Effector CD8-positive, alpha-beta T cell (primary cell): ENCODE measurements at places on chromosomes 3 and 15.

GRCh38 chr3:184592371-184593219, 31.0 kb downstream of the EPHB3 start:
- DNase-seq, result no peak

DNA sequence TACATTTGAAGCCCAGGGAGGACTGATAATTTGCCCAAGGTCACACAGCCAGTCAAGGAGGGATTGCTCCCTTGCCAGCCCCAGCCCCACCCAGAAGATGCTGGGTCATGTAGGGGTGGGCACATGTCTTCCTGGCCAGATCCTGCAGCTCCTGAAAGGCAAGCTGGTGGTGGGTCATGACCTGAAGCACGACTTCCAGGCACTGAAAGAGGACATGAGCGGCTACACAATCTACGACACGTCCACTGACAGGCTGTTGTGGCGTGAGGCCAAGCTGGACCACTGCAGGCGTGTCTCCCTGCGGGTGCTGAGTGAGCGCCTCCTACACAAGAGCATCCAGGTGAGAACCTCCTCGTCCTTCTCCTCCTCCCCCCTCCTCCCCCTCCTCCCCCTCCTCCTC, 13.2 kb downstream of the ISG20 start:
- no peak for DNase-seq

DNA sequence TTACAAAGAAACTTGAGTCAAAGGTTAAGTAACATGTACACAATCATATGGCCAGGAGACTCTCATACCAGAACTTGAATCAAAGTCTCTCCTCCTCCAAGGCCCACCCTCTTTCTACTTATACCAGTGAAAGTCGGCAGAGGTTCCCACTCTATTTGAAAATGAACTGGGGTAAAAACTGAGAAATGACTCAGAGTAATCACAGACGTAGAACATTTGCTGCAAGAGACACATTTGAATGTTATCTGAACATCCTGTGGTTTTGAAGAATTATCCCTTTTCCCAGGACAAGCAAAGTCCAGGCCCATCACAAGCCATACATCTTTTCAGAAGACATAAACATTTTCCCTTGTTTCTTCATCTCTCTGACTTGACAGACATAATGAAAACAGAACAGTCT, 55.8 kb downstream of the SHOX2 start:
- no peak for DNase-seq

- DNase-seq, result no peak
Observed at GRCh38 chr3:24650839-24651238, 156.2 kb upstream of the THRB start.

DNA sequence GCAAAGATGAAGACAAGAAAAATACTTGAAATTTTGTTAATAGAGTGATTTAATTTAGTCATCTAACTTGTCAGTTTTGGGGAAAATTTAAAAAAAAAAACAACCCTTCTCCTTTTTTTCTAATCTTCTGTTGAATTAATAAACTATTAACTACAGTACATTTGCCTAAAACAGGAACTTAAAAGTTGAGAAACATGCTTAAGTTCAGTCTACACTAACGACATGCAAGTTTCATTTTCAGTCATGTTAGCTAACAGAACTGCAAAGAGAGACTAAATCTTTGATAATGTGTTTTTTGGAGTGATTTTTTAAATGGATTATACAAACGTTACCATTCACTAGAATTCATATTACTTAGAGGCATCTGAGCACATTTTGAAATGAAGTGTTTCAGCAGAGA, 71.9 kb upstream of the MBNL1 start:
- no peak for DNase-seq

DNA sequence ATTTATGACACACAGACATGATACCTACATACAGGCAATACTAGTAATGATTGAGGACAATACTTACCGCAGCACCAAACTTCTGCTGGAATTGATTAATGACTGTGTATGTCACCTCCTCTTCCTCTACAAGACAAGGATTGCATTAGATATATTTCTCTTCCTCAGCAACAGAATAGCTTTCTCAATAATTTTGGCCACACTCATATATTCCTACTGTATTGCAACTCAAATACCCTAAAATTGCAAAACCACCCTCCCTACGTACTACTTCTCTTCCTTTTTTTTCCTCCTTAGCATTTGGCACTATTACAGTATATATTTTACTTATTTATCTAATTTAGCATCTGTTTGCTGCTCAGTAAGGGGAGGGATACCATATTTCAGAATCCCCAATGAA, 14.8 kb downstream of the EXD1 start:
- no peak for DNase-seq

DNA sequence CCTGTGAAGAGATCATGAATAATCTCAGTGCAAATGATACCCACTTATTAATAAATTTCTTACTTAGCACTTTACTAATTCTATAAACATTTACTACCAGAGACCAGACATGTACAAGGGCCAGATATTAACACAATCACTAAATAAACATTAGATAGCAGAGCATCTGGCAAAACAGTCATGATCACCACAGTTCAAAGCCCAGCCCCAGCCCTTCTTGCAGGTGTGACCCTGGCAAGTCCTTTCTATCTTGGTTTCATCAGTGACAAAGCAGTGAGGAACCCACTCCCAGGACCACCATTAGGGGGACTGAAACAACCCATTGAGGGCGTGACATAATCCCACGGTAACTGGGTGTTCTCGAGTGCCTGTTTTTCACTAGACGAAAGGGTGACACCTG, 11.6 kb downstream of the ZXDC start:
- no peak for DNase-seq

DNA sequence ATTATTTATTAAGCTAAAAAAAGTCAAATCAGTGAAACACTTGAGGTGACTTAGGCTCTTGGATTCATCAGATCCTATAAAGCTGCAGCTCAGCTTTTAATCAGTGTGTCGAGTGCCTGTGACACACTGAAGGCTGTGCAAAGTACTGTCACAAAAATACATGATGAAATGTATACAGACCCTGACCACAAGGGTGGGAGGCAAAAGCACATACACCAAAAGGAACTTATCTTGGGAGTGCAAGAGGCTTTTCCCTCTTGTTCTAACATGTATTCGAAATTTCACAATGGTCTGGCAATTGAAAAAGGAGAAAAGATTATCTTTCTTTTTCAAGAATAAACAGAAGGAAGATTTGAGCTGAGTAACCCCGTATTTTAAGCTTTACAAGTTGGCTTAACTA, 35.9 kb downstream of the VGLL4 start:
- DNase-seq, result no peak

- no peak for DNase-seq
Observed at GRCh38 chr15:72507402-72508092, 33.4 kb downstream of the ARIH1 start.

- no peak for DNase-seq
Observed at GRCh38 chr3:9870978-9871377, 9.1 kb downstream of the CIDEC start.

GRCh38 chr3:159892171-159892795, 96.4 kb upstream of the IL12A start:
- DNase-seq, result no peak
